ENCODE measurements at places on chromosomes 3 and 15.

GRCh38 chr15:70439304-70439877 is 324.0 kb downstream of the UACA start:
- no peak for DNase-seq

DNA sequence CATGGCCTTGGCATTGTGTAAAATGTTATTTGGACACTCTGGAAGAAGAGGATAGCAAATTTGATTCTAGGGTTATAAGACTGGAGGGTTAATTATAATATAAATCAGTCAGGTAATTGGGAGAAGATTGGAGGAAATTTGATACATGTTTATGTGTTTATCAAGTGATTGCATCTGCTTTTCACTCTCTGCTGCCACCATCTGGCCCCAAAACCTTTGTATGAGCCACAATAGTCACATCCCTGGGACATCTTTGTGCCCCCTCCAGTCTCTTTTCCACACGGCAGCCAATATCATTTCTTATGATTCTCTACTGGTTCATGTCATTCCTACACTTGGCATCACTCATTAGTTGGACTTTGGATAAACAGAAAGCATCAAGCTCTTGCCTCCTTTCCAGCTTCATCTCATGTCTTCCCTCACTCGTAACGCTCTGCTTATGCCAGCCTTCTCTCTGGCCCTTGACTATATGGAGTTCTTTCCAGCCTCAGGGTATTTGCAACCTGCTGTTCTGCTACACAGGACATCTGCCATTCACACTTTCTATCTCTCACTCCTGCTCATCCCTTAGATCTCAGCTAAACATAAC is 602.3 kb upstream of the SUCLG2 start:
- no peak for DNase-seq

GRCh38 chr3:57091521-57092273 is 31.2 kb downstream of the SPATA12 start:
- DNase-seq: no peak

DNA sequence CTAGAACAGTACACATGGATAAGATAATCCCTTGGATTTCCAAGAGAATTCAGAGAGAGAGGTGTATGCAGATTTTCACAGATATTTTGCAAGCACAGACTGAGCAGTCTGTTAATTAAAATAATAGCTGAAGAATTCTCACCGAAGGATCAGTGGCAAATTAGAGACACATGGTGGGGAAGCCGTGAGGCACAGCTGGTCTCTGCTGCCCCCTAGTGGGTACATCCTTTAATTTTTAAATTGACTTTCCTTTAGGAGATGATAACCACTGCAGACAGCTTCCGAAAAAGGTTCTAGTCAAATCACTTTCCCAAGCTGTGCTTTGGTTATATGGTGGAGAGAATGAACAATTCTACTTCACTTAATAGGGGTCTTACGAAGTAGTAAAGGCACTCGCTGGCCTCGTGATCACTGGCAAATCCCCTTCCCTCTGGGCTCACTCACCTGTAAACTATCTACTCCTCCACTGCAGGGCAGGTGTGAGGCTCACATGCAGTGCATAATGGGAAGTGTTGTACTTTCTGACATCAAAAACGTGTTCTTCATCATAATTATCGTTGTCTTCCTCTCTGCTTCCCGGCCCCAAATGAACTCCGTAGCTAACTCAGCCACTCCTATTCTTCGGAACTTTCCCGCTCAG is 19.5 kb downstream of the MESD start:
- no peak for DNase-seq

DNA sequence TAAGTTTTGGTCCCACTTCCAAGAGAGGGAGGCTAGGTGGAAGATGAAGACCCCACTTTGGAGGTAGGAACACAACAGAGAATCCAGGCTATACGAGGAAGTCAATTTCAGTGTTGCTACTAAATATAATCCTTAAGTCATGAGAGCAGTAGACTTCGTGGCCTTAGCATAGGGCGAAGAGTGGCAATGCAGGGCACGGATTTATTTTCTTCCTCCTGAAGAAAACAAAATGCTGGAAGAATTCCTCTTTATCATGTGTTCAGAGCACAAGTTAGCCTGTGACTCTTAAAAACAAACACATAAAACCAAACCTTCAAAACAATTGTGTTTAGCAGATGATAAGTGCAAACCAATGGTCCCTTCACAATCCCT is 19.4 kb downstream of the BCL2L10 start:
- no peak for DNase-seq

DNA sequence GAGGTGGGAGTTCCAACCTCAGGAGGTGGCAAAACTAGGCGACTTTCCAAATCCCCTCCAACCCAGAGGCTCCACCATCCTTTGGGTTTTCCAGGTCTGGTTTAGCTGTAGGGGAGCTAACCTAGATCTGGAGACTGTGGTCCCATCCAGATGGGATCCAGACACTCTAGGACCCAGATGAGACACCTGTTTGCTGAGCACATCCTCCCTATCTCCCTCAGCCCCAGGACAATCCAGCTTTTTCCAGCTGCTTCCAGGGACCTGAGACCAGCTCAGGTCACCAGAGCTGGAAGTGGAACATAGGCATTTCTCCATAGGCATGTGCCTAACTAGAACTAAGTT is 18.2 kb downstream of the CRTAP start:
- DNase-seq: no peak

- DNase-seq: no peak
These were observed 4.0 kb upstream of the ITGA11 start for GRCh38 chr15:68435966-68436365.

DNA sequence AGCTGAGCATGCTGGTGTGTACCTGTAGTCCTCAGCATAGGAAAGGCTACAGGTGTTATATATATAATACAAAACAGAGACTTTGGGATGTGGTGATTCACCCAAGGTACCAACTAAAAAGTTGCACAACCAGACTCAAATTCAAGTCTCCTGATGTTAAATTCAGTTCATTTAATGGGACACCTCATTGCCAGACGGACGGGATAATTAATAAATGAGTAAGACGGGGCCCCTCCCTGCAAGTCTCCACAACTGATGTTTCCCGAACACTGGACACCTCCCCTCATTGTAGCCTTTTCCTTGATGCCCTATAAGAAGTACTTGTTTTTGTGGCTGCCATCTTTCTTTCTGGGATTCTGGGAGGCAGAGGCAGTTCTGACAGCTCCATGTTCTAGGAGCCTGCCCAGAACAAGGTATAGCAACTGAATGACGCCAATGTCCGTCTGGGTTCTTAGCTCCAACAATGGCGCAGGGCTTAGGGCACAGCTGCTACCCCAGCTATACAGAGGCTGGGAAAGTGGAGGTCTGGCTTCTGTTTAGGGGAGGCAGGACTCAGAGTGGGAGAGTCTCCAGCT is 50.7 kb downstream of the CDC25A start:
- no peak for DNase-seq

- no peak for DNase-seq
These were observed 1.2 kb downstream of the BNC1 start for GRCh38 chr15:83283138-83283812.

DNA sequence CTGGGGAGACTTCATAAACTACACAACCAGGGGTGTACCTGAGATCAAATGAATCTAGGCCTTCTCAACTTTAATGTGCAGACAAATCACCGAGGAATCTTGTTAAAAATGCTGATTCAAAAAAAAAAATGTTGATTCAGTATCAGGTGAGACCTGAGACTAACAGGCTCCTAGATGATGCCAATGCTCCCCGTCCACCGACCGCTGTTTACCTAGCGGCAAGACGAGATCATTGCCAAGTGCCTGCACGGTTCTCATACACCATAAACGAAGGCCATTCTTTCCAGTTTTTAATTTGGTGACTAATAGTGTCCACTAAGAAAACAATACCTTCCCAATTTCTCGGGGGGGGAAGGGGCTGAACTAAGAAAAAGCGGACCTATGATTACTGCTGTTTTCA is 2.5 kb upstream of the FSIP1 start:
- DNase-seq: no peak

DNA sequence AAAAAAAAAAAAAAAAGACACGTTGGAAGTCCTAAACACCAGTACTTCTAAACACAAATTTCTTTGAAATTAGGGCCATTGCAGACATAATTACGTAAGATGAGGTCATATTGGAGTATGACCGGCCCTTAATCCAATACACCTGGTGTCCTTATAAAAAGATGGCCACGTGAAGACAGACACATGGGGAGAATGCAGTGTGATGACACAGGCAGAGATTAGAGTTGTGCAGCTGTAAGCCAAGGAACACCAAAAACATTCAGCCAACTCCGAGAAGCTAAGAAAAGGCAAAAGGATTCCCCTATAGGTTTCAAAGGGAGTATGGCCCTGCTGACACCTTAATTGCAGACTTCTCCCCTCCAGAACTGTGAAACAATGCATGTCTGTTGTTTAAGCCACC is 379.0 kb upstream of the PDZRN3 start:
- no peak for DNase-seq

- no peak for DNase-seq
These were observed 2.7 kb downstream of the ANKRD28 start for GRCh38 chr3:15794842-15795650.

DNA sequence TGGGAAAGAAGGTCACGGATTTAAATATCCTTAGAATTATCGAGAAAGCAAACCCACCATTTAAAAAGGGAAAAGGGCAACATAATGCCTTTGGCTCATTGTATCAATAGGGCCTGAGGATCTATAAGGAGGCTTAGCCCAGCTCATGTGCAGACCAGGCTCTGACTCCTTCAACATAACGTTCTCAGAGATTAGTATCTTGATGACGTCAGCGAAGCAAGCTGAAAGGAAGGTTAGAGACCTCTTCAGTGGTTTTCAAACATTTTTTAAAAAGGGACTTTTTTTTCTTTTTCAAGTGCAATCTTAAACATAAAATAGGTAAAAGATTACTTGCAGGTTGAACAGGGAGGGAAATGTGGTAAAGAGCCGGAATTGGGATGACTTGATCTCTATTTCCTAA is 463.9 kb upstream of the ADAMTS9 start:
- no peak for DNase-seq

DNA sequence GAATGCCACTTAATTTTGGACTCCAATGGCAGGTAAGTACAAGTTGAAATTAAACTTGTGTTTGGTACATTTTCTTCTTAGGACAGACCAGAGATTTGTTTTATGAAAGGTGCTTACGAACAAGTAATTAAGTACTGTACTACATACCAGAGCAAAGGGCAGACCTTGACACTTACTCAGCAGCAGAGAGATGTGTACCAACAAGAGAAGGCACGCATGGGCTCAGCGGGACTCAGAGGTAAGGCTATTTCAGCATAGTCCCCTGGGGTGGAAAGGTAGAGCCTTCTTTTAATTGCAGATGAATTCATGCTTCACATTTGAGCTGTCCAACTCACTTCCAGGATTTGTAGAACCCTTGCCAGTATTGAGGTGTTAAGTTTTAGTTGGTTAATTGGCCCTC is 51.4 kb downstream of the ASTE1 start:
- DNase-seq: no peak

GRCh38 chr3:179181021-179181472 is 32.9 kb downstream of the PIK3CA start:
- DNase-seq: no peak

- no peak for DNase-seq
These were observed 175.6 kb upstream of the BCL6 start for GRCh38 chr3:187920913-187921312.

All from stimulated activated CD4-positive, alpha-beta T cell treated with anti-CD3 and anti-CD28 coated beads, TNF-alpha, amount 100 ng/mL, for 24 hours (primary cell).